ENCODE measurements at places on chromosomes 16 and 17.
A peak's percentile ranks its signal among the peaks of the same experiment; 100 is the strongest.

DNA sequence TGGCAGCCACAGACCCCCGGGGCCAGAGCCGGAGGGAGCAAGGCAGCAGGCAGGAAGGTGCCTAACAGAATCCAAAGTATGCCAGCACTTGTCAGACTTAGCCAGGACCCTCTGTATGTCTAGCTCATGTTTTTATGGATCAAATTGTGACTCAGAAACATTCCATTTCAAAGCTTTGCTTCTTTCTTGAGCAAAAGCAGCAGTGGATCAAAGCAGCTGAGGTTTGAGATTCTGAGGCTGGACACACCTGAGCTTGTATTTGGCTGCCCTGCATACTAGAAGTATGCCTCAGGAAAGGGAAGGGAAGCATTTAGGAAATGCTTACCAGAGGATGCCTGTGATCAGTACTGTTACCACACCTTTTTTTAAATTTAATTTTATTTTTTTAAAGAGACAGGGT lies 5.7 kb upstream of the MYO1C start:
- DNase-seq = no peak

GRCh38 chr17:13355054-13355453 lies 246.7 kb downstream of the HS3ST3A1 start:
- no peak for DNase-seq

DNA sequence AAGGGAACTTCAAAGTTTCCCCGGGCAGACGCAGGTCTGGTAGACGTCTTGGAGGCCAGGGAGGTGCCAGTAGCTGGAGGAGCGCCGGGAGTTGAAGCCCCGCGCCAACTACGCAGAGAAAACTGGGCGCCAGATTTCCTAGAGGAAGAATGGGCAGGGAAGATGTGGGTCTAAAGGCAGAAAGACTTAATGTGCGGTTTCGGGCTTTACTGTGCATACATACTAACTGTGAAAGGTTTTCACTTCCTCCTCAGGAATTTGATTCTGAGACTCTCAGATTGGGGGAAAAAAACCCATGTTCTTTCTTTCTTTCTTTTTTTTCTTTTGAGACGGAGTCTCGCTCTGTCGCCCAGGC lies 331 bp upstream of the ZNF287 start:
- DNase-seq = no peak

- DNase-seq = no peak
Observed at GRCh38 chr16:65111306-65111705, 10.6 kb downstream of the CDH11 start.

- no peak for DNase-seq
Observed at GRCh38 chr17:79433379-79433778, 177.5 kb downstream of the RBFOX3 start.

DNA sequence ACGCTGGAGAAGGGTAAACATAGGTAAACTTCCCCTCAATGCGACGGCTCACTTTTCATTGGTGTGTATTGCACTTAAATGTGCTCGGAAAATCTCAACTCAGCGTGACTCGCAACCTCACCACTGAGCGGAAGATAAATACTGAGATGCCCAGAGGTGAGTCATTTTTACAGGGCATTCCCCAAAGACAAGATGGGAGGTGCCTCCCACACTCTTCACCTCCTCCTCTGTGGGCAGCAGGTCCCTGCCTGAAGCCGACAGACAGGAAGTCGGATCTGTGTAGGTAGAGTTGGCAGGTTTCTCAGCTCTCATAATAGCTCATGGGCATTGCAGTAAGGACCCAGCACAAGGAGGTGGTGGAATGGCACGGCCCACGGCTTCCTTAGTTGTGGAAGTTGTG lies 274.6 kb upstream of the HSBP1 start:
- DNase-seq = no peak

GRCh38 chr16:11205754-11206581 lies 50.0 kb downstream of the SOCS1 start:
- no peak for DNase-seq

GRCh38 chr16:2092866-2093265 lies 42.8 kb downstream of the PKD1 start:
- no peak for DNase-seq

GRCh38 chr17:81844887-81845286 lies 10.0 kb upstream of the PPP1R27 start:
- no peak for DNase-seq

- DNase-seq = no peak
Observed at GRCh38 chr17:8142158-8142886, 9.9 kb downstream of the PER1 start.

GRCh38 chr17:38550661-38551060 lies 55.1 kb downstream of the SRCIN1 start:
- no peak for DNase-seq

- DNase-seq = no peak
Observed at GRCh38 chr17:76716146-76716838, 5.5 kb upstream of the MXRA7 start.

DNA sequence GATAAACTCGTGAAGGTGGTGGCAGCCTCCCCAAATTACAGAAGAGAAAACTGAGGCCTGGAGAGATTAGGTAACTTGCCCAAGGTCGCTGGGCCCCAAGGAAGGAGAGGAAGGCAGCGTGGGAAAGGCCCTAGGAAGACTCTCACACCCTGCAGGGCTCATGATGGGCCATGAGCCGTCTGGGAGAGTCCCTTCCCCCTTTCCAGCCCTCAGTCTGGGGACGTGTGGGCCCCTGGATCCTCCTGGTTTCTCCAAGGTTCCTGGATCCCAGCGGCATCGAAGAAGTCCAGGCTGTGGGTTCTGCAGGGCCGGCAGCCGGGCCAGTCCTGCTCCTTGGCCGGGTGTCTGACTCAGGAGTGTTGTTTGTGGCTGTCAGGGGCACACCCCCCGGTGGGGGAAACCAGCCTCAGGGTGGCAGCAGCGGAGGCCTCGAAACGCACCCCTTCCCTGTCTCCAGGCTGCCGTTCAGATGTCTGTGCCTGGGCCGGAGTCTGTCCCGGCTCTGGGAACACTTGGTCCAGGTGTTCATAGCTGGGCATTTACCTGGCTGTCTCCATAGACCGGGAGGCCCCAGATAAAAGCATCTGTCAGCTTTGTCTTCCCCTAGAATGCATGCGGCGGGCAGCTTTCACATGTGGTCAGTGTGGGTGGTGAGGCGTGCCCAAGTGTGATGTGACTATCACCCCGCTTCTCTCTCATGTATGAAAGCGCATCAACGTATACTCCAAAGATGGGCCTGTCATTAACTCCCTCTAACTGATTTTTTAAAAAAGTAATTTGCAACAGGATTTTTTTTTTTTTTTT lies 3.7 kb upstream of the RAP1GAP2 start:
- peak; percentile 43 for DNase-seq

GRCh38 chr16:85096921-85097320 lies 15.4 kb downstream of the CIBAR2 start:
- DNase-seq = no peak

DNA sequence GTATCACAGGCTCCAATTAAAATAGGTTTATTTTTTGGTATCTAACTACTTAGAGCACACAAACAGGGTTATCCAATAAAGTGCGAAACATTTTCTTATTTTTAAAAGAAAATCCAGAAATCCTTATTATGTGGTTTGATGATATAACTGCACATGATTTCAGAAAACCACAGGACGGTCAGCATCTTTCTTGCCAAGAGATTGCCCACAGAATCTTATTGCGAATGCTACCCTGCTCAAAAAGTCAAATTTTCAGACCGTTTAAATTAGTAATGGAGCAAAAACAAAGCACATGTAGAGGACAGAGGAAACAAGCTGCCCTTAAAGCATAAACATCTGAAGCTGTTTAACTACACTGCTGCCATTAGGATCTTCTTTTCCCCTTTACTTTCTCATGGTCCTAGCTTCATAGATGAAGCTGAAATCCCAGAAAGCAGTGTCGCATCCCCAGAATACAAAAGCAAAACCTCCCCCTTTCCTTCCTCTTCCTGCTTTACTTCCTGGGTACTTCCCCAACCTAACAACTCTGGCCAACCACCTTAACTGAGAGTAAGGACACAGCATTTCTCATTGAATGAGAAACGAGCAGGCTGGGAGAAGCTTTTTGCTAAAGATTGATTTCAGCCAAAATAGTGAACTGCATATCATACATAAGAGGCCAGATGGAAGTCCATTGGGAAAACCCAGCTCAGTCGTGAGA lies 43.7 kb downstream of the CMTM4 start:
- no peak for DNase-seq

- no peak for DNase-seq
Observed at GRCh38 chr16:14110728-14111251, 39.7 kb downstream of the MRTFB start.

DNA sequence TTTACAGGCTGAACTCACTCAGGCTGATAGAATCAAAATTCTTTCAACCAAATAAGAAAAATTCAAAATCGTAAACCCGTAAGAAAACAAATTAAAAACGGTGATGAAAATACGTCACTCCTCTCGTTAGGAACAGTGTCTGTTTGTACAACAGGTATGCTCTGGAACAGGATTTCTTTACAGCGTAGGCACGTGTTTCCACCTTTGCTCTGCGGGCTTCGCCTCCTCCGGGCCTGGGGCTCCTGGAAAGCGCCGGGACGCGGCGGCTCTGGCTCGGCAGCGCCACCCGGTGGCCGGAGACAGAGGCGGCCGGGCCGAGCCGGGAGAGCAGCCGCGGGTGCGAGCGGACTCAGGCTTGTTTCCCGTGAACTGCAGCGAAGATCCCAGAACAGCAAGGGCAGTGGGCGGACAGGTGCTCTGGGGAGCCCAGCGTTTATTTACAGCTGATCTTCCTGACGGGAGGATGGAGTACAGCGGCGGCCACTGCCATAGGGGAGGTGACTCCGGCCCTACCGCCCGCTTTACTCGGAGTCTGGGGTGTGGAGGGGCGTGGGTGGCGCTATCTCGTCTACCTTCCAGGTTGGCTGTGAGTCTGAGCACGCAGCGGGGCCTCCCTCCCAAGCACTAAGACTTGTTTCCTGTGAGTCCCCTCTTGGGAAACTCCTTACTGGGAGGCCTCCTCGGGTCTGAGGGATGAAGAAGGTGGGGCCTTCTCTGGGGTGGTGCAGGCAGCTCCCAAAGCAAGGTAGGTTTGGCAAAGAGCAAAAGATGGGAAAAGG lies 40.5 kb upstream of the ATP2A3 start:
- DNase-seq = peak; percentile 40

GRCh38 chr17:4040784-4041183 lies 76.5 kb upstream of the ATP2A3 start:
- DNase-seq = no peak

DNA sequence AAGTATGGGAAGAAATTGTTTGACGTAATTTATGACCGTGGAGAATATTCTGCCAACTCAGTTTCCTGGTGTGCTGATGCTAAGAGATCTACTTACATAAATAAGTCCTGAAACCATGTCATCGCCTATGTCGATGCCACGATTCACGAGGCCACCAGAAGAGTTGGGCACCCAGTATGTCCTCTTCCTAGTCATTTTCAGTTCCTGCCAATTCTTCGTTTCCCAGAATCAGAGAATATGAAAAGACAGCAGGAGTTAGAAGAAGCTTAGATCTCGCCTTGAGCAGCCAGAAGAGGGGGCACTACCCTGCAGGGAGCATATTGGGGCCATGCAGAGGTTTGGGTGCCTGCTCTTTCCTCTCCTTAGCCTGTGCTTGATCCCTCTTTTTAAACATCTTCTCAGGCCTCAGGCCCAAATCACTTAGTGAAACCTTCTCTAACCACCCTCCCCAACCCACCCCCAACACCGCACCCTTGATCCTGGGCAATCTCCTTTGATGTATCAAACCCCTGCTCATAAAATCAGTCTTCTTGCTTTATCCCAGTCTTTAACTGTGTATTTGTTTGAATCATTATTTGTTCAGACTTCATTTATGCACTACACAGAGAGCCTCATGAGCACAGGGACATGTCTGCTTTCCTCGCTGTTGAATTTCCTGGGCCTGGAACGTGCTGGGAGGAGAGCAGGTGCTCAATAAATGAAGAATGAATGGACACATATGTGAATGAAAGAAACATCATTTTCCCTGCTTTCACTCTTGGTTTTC lies 12.2 kb upstream of the LONP2 start:
- DNase-seq = no peak

- no peak for DNase-seq
Observed at GRCh38 chr16:22670551-22671041, 143.4 kb upstream of the HS3ST2 start.

GRCh38 chr16:57360321-57360935 lies 1.8 kb downstream of the CCL22 start:
- DNase-seq = no peak

DNA sequence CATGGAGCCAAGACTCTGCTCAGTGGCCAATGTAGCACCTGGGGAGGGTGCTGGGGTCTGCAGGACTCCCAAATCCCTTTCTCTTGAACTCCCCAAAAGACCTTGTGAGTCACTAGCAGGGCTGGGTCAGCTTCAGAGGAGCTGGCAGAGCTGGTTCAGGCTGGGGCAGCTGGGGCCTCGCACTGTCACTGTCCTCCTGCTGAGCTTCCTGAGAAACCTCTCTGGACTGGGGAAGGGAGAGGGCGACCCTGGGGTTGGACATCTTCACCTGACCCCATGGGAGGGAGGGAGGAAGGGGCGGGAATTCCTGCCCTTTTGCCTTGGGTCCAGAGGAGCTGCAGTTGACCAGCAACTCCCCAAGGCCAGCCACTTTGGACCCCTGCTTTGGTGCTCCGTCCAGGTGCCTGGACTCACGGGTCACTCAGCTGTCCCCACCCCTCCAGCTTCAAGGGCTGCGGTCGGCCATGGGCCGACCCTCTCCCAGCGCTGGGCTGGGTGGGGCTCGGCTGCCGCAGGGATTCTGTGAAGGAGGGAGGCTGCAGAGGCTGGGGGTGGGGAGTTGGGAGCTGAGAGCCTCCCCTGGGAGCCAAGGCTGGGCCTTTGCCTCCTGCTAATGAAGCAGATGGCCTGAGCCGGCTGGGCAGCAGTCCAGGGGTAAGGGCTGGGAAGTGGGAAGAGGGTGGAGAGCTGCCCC lies 9.2 kb downstream of the FMNL1 start:
- DNase-seq = no peak

GRCh38 chr17:19534562-19535149 lies 1.0 kb downstream of the SLC47A1 start:
- no peak for DNase-seq

GRCh38 chr17:67492824-67493517 lies 115.9 kb downstream of the PITPNC1 start:
- DNase-seq = no peak

DNA sequence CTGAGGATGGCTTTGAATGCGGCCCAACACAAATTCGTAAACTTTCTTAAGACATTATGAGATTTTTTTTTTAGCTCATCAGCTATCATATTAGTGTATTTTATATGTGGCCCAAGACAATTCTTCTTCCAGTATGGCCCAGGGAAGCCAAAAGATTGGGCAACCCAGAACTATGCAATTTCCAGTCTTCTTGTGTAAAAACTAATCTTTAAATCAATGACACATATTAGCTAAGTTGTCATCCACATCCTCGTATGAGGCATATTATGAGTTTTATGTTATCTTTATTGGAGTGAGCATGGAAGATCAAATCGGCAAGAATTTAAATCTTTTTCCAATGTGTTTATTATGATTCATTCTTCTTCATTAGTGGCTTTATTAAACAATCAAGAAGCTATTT lies 198.6 kb upstream of the HSBP1 start:
- no peak for DNase-seq

DNA sequence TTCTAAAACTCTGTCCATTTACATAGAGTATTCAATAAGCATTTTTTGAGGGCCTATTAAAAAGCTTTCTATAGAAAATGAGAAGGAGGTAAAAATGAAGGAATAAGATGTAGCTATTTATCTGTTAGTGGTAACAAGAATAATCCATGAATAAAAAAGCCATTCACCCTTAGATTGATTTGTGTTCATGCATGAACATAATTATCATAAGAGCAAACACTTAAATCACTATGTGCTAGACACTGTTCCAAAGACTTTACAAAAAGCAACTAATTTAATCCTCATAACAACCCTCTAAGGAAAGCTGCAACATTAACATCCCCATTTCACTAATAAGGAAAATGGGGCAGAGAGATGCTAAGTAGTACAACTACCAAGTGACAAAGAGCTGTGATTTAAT lies 6.6 kb downstream of the CCDC47 start:
- no peak for DNase-seq

GRCh38 chr16:892536-893255 lies 78.1 kb downstream of the LMF1 start:
- DNase-seq = no peak

All from stimulated activated CD8-positive, alpha-beta memory T cell treated with anti-CD3 and anti-CD28 coated beads, Interleukin-15, amount 100 ng/mL, for 24 hours (primary cell).